ENCODE measurements at places on chromosomes 13 and 19.

GRCh38 chr19:39402346-39403300 lies 4.0 kb upstream of the ZFP36 start:
- DNase-seq: no peak

- no peak for DNase-seq
Observed at GRCh38 chr19:19527674-19528625, 761 bp upstream of the YJEFN3 start.

GRCh38 chr13:111270126-111270525 lies 50.3 kb upstream of the TEX29 start:
- no peak for DNase-seq

- no peak for DNase-seq
Observed at GRCh38 chr13:110815471-110816204, 99.2 kb downstream of the ANKRD10 start.

- no peak for DNase-seq
Observed at GRCh38 chr19:30453743-30454142, 81.6 kb downstream of the ZNF536 start.

DNA sequence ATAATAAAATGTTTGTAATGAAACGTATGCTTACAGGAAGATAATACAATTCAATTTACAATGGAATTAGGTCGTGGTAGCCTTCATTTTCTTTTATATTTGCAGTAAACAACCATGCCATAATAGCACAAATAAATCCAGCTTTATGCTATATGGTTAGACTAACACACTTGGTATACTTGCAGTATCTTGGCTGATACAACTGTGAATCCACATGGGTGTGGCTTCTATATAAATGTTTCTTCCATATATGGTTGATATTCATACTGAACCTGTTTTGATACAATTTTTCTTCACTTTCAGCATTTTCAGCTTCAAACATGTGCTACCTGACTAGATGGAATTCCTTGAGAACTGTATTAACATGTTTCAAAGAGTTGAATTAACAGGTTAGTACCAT lies 20.4 kb upstream of the SPRY2 start:
- no peak for DNase-seq

DNA sequence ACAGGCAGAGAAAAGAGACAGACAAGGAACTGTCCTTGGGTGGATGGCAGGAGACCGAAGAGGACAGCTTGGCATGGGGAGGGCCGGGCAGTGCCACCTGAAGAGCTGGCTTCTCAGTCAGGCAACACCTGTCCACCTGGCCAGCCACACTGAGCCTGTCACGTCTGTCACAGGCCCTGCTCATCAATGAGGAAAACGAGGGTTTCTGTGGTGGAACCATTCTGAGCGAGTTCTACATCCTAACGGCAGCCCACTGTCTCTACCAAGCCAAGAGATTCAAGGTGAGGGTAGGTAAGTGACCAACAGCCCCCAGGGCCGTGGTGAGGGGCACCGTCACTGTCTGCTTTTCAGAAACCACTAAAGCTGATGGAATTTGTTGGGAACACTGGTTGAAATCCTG lies 11.2 kb upstream of the PROZ start:
- DNase-seq: no peak

DNA sequence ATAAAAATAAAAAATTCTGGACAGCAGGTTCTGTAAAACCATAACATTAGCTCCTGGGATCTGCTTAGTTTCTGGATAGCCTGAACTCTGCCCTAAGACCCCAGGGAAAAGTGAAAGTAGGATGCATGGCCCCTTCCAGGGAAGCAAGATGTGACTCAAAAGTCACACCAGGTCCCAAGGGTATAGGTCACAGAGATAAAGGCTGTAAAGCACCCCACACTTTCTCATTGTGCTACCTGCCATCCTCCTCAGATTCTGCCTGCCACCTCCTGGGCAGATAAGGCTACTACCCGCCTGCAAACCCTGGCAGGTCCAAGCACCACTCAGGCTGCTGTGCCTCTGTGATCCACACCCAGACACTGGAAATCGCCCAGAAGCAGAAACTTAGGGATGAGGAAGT lies 20.6 kb downstream of the FFAR2 start:
- DNase-seq: peak; percentile 1

DNA sequence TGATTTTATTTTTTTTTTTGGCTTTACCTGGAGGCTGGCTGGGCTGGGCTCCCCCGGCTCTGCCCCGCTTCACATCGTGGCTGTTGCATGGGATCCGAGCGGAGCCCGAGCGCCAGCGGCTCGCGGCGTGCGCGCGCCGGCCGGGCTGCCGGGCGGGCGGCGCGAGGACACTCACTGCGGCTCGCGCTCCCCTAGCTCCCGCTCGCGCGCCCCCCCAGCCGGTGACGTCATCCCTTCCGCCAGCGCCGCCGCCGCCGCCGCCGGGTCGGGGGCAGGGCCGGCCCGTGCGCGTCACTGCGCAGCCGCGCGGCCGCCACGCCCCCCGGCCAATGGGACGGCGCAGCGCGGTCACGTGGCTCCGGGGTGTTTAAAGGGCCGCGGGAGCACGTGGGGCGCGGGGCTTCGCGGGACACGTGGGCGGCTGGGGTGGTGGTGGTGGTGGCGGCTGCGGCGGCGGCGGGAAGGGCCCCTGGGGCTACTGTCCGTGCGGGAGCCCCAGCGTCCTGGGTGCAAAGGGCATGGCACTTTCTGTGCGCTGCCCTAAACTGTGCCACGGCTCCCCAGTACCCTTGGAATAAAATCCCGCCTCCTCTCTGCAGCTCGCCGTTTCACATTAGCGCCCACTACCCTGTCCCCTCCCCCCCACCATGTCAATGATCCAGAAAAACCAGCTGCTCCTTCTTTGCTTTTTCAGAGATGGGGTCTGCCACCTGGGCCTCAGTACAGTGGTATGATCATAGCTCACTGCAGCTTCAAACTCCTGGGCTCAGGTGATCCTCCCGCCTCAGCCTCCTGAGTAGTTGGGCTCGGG lies at the start of gene PTPRS:
Gene PTPRS, minus strand, starts transcription at position 176 of the 811 bp plus-strand sequence. CDS start 54,672 bp downstream, outside the sequence.
- DNase-seq: no peak

DNA sequence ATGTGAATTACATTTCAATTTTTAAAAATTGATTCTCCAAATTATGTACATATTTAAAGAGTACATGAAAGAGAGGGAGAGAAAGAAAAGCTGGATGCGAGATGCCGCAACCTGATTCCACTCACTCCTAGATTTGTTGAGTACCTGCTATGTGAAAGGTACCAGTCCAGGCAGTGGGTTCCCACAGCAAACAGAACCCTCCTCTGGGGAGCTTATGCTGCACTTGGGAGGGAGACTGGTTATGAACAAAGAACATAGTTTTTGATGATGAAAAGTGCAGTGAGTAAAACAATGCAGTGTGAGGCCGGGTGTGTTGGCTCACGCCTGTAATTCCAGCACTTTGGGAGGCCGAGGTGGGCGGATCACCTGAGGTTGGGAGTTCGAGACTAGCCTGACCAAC lies 43.4 kb downstream of the ACTN4 start:
- no peak for DNase-seq

GRCh38 chr19:8615024-8615423 lies 4.5 kb upstream of the ADAMTS10 start:
- no peak for DNase-seq

GRCh38 chr19:5480427-5480836 lies 25.2 kb downstream of the ZNRF4 start:
- no peak for DNase-seq

- DNase-seq: no peak
Observed at GRCh38 chr13:54077569-54077968, 1049.0 kb downstream of the OLFM4 start.

DNA sequence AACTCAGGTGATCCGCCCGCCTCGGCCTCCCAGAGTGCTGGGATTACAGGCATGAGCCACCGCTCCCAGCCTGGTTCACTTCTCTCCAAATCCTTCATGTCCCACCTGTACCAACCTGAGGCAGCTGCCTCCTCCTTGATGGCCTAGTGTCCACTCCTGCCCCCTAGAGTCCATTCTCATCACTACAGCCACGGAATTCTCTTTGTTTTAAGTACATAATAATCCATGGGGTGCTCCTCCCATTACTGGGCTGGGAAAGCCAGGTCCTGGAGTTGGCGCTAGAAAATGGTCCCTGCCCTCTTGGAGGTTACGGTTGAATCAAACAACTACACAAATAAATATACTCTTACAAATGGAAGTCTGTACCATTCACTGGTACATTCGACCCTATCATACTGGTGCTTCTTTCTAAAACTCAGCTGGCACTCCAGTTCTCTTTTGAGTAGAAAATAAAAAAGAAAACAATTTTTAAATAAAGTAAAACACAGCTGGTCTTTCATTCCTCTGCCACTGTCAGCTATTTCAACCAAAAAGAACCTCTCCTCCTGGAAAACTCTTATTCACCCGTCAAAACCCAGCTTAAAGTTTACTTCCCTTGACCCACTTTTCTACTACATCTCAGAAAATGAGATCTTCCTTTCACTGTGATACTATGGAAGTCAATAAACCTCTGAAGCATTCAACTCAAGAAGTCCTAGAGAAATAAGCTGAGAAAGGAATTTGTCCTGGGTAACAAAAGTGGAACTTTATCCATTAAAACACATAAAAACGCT lies 22.4 kb upstream of the ARHGEF18 start:
- no peak for DNase-seq

DNA sequence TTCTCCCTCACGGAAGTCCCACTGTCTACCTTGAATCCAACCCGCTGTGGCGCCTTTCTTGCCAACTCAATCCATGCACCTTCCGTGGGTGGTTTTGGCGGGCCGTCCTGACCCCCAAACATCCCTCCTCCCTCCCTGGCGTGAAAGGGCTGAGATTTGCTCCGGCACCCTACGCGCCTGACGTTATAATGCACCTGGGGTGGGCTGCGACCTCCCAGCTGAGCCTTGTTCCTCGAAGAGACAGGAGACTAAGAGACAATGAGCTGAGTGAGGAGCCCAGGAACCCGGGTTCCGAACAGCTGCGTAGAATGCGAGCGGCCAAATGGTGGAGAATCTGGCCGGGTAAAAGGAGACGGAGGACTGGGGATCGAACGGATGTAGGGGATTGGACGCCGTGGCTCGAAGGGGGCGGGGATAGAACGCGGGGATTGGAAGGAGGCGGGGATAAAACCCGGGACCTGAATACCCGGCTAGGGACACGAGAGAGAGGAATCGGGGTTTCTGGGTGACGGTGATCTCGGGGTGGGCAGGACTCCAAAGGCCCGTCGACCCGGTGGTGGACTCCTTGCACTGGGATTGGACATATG lies at the start of gene CPT1C:
Gene CPT1C, plus strand, starts transcription at position 461 of the 587 bp plus-strand sequence. CDS start 1,137 bp downstream, outside the sequence.
- no peak for DNase-seq

GRCh38 chr19:18657590-18658365 lies 20.9 kb downstream of the KLHL26 start:
- DNase-seq: no peak

- DNase-seq: no peak
Observed at GRCh38 chr13:52141299-52141698, 12.4 kb upstream of the NEK5 start.

- no peak for DNase-seq
Observed at GRCh38 chr19:43684326-43684725, 14.4 kb upstream of the PLAUR start.

- DNase-seq: no peak
Observed at GRCh38 chr19:49676136-49676783, 811 bp upstream of the PRMT1 start.

DNA sequence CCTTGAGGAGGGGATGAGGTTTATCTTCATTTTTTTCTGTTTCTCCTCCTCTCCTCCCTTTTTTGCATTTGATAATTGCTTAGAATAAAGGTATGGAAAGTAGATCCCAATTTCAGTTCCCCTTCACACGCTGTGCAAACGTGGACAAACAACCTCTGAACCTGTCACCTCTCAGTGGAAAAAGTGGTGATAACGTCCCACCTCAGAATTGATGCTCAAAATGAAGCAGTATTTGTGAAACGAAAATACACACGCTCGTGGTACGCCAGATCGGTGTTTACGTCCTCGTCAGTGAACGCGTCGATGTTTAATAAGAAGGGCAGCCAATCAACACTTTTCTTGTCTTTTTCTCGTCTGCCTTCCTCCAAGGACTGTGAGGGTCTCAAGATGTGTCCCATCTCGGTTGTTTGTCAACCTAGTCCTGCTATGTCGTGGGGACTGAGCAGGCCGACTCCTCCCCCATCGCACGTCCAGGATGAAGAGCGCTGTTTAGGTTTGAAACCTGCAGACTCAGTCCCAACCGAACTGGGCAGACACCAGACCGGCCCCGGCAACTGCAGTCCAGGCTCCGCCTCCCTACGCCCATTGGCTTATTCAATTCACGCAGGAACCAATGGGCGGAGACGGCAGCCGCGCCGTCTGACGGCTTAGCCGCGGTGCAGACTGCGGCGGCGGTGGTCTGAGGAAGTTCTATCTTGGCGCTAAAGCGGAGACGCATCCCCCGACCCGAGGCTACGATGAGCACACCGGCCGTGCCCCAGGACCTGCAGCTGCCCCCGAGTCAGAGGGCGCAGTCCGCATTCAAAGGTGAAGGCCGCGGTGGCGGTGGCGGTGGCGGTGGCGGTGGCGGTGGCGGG lies at the start of gene CKAP2:
Gene CKAP2, plus strand, starts transcription at position 659 of the 857 bp plus-strand sequence. Its CDS starts 79 bp downstream, at position 738.
- DNase-seq: peak; percentile 63

DNA sequence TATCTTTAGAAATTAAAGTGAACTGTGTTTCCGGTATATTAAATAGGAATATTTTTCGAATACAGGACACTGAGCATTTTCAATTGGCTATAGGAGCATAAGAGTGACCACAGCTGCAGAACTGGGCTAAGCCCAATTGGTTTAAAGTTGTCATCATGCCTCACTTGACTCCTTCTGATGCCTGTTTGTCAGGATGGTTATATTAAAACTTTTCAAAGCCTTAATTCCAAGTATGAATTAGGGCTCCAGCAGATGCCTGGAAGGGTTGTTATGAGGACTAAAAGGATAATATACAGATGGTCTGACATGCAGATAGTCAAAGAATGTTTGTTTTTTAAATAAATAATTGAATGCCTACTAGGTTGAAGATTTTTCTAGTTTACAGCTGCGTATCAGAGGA lies 100.0 kb downstream of the LMO7 start:
- no peak for DNase-seq

DNA sequence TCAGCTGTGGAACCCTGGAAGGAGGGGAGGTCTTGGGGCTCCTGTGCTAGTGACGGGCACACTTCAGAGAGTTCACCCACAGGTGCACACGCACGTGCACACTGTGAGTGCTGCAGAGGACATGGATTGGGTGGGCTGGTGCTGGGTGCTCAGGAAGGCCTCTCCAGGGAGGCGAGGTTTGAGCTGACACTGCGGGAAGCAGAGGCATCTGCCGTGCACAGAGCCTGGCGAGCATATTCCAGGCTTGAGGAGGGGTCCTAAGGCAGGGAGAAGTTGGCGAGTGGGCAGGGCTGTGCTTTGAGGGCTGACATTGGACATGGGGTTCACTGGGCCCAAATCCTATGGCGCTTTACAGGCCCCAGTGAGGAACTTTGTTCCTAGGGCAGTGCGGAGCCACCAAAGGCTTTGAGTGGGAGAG lies 25.6 kb downstream of the CCDC8 start:
- no peak for DNase-seq
